Glutamatergic neuron (in vitro differentiated cells): ENCODE measurements at places on chromosomes 16 and 17. TPM values are rescaled to one million over a fixed set of nuclear protein-coding genes. Genes with fewer than 3 reads are reported as not detected.

ABCA8 gene
- not detected for total RNA-seq

SPIRE2 gene
- 39.2 TPM for total RNA-seq

MYH3 gene
- 2.1 TPM for total RNA-seq

TMEM114 gene
- not detected for total RNA-seq

DNA sequence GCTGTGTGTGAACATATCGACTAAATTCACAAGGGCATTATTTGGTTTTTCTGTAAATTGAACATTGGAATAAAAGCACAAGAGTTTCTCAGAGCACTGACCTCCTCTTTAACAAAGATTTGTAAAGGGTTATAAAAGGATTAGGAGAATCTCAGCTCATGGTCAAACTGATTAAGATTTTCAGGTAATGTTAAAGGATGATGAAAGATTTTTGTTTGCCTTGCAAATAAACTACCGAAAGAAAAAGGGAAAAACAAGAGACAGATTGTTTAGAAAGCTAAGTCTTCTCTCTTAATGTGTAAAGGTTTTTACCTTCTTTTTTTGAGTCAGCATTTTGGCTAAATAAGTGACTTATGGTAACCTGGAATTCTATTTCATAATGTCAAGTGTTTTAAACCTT lies 47.6 kb upstream of the MED9 start:
- peaks cover 14% of the 10 kb centered on the region for H3K36me3 ChIP-seq
- H3K4me3 ChIP-seq = no peak overlapping the region
- H3K27ac ChIP-seq = no peak overlapping the region
- peaks cover 6% of the 10 kb centered on the region for H3K4me1 ChIP-seq
- no peak for DNase-seq
- peaks cover 3% of the 10 kb centered on the region for H3K27me3 ChIP-seq

DNA sequence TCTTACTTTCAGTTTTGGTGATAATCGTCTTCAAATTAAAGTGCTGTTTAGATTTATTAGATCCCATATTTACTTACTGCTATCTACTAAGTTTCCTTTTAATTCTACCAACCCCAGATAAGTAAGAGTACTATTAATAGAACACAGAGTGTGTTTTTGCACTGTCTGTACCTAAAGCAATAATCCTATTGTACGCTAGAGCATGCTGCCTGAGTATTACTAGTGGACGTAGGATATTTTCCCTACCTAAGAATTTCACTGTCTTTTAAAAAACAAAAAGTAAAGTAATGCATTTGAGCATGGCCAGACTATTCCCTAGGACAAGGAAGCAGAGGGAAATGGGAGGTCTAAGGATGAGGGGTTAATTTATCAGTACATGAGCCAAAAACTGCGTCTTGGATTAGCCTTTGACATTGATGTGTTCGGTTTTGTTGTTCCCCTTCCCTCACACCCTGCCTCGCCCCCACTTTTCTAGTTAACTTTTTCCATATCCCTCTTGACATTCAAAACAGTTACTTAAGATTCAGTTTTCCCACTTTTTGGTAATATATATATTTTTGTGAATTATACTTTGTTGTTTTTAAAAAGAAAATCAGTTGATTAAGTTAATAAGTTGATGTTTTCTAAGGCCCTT lies 56.8 kb downstream of the HLF start:
- no peak for DNase-seq
- H3K36me3 ChIP-seq = no peaks in the 10 kb centered on the region
- H3K4me3 ChIP-seq = no peak overlapping the region

GRCh38 chr17:56629531-56630075 lies 36.1 kb downstream of the NOG start:
- H3K27ac ChIP-seq = no peak overlapping the region
- no peak overlapping the region for H3K4me3 ChIP-seq
- peak; percentile 48 for DNase-seq
- H3K27me3 ChIP-seq = peaks cover 3% of the 10 kb centered on the region

DNA sequence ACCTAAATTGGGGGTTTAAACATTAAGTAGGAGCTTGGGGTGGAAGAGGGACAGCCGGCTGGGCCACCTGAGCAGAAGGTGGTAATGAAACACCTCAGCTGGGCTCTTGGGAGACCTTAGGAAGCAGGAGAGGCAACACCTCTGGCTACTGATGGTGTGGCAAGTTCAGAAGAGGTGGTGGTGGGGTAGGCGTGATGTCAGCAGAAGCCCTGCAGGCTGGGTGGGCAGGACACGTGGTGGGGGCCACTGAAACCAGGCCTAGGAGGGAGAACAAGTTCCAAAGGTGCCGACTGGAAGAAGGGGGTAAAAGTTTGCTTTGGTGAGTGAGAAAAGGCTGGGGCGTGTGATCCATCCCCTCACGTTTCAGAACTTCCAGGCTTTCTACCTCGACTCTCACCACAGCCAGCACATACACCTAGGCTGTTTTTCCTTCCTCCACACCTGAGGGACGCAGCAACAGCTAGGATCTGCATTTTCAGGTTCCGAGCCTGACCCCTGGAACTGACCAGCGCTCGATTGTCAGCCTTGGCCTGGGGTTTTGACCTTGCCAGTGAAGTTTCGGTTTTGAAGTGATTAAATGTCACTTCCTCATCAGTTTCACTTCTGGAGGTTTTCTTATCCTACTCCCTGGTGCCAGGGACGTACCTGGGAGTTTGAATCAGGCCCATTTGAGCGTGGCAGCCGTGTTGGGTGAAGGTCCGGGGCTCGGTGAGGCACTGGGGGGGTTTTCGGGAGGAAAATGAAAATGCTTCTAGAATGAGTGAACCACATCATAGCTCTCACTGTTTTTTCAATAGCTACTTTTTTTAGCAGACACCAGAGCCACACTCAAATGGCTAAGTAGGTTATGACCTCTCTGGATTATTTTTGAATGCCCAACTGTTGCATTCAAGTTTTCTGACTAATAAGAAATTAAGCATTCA lies 10.0 kb downstream of the SNN start:
- H3K4me1 ChIP-seq = peaks cover 56% of the 10 kb centered on the region
- H3K27me3 ChIP-seq = peaks cover 28% of the 10 kb centered on the region
- no peaks in the 10 kb centered on the region for H3K36me3 ChIP-seq
- no peak for DNase-seq
